Stimulated activated CD8-positive, alpha-beta memory T cell treated with anti-CD3 and anti-CD28 coated beads, Interleukin-2, amount 100 ng/mL, for 48 hours (primary cell): ENCODE measurements at places on chromosomes 7 and 10.

GRCh38 chr7:24825931-24826661, 68.8 kb upstream of the GSDME start:
- DNase-seq, result no peak

GRCh38 chr10:70267161-70267933, 16.5 kb downstream of the NPFFR1 start:
- DNase-seq, result no peak

- DNase-seq, result no peak
These were observed 297.2 kb downstream of the TCERG1L start for GRCh38 chr10:131014271-131014670.

DNA sequence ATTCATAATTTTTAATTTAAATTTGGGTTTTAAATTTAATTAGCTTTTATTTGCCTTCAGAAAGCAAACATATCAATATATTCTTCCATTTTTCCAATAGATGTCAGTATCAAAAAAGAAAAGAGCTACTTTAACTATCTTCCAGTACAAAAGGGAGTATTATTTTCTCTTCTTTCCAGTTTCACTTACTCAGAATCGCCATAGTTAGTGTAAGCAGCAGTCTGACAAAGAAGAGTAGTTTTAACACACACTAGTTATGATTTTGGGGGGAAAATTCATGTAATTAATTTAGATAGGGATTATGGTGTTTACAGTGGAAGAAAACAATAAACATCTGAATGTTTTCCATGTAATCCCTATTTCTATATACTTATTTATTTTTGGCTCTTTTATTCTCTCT, 272.6 kb upstream of the DGKB start:
- DNase-seq, result no peak
